ENCODE measurements at places on chromosomes 16 and 17.

GRCh38 chr17:43349142-43349541, 49.7 kb upstream of the ARL4D start:
- no peak for DNase-seq

- no peak for DNase-seq
These were observed 36.1 kb downstream of the KCNJ2 start for GRCh38 chr17:70205401-70205800.

GRCh38 chr16:66354034-66354909, 12.2 kb upstream of the CDH5 start:
- DNase-seq: no peak

DNA sequence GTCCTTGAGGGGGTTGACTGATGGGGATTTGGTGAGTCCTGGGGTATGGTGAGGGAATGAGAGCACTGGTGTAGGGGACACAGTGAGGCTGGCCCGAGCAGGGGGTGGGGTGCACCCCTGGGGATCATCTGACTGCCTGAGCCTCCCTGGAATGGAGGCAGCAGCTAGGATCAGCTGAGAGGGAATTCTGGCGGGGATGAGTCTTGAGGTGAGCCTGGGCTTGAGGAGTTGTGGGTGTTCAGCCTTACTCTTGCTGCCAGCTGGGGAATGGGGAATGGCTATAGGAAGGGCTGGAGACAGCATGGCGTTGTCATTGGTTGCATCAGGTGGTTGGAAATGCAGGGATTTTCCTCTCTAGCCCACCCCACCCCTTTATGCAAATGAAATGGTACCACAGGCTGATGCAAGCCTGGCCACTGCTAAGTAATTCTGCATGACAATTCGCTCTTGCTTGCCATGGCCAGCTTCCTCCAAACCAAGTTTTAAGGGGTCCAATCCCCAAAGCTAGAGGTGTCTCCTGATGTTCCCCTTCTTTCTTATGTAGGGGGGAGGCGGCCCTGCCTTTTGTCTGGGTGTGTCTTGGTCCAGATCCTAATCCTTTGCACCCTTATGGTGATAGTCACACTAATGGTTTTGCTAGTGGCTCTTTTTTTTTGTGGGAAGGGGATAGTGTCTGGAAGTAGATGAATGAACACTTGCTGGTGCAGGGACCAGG, 7.5 kb downstream of the NFE2L1 start:
- DNase-seq: no peak

- DNase-seq: no peak
These were observed 3.0 kb upstream of the KRT15 start for GRCh38 chr17:41521574-41522261.

DNA sequence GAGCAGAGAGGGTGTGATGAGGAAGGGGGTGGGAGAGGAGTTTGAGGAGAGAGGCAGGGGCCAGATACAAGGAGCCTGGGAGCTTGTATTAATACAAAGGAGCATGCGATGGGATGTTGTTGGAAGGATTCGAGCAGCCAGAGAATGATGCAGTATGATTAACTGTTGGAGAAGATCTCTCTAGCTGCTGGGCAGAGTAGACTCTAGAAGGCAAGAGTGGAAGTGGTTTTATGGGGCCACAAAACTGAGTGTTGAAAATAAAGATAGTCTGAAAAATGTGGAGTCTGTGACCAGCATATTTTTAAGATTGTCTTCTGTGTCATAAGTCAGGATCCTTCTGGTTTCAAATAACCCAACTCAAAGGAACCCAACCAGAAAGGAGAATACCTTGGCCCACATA, 98.3 kb downstream of the MSI2 start:
- no peak for DNase-seq

- DNase-seq: no peak
These were observed 11.5 kb upstream of the SRCIN1 start for GRCh38 chr17:38617074-38617860.

DNA sequence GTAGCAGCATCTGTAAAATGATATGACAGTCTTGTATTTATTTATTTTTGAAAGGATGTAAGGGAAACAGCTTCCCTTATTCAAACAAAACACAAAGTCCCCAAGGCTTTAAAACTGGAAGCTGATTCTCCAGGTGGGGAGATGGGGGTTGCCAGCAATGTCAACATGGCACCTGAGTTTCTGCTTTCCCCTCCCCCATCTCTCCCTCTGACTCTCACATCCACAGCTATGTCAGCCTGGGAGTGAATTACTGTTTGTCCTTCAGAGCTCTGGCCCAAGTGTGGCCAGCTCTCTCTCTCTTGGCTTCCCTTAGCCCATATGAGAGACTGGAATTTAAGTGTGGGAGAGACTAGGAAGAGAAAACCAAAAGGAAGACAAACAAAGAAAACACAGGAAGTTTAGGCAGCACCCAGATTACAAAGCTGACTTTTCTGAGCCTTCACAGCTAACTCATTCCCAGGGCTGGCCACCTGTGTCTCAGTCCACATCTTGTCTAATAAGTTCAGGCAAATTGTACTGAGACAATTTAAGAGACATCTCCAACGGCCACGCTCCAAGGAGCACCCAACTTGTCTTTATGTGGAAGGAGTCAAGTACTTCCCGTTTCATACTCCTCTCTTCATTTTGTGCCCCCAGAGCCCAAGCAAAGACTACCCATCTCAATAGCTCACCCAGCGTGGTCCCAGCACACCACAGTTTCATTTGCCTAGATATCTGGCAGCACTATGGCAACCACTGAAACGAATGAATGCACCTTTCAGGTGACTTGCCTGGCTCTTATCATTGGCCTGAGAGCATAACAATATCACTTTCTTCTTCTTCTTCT, 69.2 kb downstream of the SOX9 start:
- DNase-seq: no peak

DNA sequence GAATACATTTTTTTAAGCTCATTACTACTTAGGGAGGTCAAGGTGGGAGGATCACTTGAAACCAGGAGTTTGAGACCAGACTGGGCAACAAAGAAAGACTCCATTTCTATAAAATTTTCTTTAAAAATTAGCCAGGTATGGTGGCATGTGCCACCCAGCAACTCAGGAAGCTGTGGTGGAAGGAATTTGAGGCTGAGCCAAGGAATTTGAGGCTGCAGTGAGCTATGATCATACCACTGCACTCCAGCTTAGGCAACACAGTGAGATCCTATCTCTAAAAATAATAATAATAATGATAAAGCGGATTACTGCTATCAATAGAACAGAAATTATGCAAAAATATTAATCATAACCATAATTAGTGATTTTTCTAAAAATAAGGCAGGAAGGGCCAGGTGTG, 170.3 kb downstream of the COPRS start:
- DNase-seq: no peak

DNA sequence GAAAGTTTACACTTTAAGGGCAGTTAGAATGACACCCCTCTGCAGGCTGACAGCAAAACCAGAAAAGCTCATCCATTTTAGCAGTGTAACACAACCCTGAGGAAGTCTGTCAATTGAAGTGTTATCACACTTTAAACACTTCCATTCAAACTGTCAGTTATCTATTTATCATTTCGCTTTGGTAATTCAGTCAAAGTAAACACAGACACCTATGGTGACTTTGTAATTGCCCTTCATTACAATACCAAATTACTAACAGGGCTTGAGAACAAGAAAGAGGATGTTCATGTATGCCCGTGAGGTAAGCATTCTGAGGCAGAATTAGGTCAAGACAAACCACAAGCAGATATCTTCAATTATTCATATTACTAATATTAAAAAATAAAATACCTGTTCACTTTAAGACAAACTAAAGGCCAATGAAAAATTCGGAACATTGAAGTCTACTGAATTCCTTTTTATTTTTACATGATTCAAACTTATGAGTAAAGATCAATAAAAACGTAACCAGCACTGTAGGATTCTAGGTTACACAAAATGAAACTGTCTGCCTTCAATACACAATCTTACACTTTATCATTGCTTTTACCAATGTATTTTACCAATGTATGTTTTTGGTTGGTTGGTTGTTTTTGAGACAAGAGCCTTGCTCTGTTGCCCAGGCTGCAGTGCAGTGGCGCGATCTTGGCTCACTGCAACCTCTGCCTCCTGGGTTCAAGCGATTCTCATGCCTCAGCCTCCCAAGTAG, 57.1 kb downstream of the BRIP1 start:
- no peak for DNase-seq

- no peak for DNase-seq
These were observed 18.9 kb upstream of the HERPUD1 start for GRCh38 chr16:56912746-56913708.

DNA sequence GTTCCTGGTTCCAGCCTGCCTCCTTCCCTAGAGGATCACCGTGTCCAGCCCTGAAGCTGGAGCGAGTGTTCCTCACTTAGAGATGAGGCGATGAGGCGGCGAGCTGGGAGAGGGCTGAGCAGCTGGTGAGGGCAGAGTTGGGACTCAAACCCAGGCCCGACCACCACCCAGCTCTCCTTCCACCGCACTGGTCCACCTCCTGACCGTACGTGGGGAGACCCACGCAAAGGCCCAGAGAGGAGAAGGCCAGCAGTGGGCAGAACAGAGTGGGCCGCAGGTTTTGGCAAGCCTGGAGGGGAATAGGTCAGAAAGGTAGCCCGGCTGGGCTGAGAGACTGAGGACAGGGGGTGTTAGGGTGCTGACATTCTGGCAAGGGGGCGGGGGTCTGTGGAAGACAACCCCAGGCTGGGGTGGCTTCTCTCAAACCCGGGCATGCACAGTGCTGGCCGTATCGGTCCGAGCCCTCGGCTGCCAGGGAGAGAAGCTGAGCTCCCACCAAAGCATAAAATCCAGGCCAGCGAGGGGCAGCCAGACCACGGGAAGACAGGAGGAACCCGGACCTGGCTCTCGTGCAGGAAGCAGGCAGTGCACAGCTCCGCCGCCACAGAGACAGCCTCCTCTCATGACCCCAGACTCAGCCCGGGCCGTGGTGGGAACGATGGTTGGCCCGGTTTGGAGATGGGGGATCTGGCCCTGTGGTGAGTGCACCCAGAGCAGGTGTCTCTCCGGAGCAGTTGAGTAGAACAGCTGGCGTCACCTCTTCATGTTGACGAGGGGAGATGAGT, 24.9 kb downstream of the MLYCD start:
- no peak for DNase-seq

DNA sequence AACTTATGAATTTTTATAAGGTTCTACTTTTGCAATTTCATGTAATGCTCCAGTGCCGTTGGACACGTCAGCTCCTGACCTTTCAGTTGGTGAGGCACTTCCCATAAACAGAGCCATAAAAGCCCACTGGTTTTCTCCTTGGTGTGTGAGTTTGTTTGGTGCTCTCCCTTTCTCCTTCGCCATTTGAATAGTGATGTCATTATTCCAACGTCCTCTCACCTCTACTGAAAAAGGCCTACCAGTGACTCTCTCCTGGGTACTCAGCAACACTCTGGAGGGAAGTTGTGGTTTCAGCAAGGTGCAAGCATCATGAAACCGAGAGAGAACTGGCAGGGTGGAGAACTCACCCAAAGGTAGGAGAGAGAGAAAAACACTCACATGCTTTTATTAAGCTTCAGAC, 29.6 kb upstream of the HNF1B start:
- DNase-seq: no peak

GRCh38 chr17:44807093-44807816, 22.8 kb downstream of the GJC1 start:
- DNase-seq: no peak

DNA sequence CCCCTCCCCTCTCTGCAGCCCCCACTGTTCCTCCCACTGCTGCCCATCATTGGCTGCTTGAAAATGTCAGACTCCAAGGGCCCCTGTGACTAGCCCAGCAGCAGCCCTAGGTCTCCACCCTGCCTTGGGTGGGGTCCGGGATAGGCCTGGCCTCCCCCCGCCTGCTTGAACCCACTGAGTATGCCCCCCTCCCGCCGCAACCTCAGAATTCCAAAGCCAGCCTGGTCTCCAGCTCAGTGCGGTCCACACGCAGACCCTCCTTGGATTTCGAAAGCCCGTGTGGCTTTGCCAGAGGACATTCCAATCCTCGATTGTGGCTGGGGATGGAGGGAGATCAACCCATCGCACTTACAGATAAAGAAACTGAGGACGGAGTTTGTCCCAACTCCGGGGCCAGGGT, 6.4 kb downstream of the DPEP1 start:
- DNase-seq: no peak

DNA sequence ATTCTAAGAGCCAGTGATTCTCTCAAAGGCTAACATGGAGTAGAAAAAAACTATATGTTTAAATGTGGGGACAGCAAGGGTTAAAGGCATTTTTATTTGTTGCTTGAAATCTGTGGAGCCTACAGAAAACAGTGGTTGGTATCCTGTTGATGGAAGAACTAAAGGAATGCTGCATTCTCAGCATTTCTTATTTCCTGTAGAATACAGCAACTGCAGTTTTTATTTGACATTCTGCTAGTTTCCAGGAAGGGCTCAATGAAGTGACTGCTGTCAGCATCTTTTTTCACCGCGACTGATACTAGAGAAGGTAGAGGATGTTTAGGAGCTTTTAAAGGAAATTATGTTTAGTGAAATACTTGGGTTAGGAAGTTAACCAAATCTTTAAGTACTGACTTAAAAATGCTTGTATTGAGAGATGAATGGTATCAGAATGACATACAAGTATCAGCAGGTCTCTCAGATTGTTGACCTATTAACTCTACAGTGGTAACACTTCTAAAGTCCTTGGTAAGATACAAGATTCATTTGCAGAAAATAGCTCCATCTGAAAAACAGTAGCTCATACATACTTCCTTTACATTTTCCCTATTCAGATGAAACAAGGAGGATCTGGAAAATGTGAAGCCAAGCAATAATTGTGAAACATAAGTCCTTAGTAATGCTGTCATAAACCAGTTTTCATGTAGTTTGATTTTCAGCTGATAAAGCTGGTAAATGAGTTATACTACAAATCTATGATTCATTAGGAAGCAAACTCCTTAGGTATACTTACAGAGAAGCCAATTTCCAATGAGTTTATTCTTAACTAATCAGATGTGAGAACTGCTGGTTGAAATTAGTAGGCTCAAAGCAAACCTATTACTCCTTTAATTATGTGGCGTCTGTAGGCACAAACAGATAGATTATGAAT, 15.2 kb downstream of the CLTC start:
- no peak for DNase-seq

DNA sequence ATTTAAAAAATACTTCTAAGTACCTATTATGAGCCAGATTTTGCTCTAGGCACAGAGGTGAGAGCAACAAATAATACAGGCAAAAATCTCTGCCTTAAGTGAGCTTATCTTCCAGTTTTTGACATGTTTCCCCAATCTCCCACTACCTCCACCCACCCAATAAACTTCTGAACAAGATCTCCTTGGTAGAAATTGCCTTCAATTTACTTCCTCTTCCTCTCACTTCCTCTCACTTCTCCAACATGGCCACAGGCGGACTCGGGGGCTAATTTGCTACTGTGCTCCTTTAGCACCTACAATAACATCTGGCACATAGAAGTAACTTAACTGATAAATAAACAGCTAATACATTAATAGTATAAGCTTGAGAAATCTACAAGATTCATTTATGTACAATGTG, 82.6 kb downstream of the CACNG1 start:
- DNase-seq: no peak

- no peak for DNase-seq
These were observed 54.8 kb downstream of the SPECC1 start for GRCh38 chr17:20063665-20064648.
